ENCODE measurements at places on chromosomes 11 and 22.

GRCh38 chr11:9459667-9460321 lies 1.0 kb upstream of the ZNF143 start:
- peak; percentile 21 for DNase-seq

DNA sequence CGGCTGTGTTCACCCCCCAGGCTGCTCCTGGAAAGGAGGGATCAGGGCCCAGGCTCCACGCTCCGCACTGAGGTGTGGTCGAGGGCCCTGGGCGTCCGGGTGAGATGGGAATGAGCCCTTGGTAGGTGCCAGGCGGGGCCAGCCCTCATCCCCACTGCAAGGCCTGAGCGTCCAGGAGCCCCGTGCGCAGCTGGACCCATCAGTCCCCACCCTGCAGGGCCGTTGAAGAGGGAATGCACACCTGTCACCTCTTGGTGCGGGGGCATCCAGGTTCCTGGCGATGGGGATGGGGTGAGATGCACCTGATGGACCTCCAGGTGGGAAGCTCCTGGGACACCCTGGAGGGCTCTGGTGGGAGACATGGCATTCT lies 72.2 kb downstream of the KCNQ1 start:
- no peak for DNase-seq

- no peak for DNase-seq
Observed at GRCh38 chr11:107666911-107667613, 44.8 kb downstream of the SLN start.

DNA sequence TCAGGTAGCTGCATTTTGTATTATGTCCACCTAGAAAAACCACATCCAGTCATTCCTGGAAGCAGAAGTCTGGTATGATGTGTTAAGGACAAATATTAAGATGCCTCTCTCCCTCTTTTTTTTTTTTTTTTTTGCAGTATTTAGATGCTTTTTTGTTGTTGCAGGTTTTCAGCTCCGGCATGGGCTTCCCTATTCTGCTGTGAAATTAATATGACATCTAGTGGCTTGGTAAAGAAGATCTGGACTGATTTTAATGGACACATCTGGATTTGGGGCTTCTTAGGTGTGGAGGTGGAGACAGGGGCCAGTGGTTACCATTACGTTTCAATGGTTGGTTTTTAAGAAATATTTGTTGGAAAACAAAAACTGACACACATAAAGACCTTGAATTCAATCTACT lies 47.5 kb upstream of the RASSF10 start:
- no peak for DNase-seq

DNA sequence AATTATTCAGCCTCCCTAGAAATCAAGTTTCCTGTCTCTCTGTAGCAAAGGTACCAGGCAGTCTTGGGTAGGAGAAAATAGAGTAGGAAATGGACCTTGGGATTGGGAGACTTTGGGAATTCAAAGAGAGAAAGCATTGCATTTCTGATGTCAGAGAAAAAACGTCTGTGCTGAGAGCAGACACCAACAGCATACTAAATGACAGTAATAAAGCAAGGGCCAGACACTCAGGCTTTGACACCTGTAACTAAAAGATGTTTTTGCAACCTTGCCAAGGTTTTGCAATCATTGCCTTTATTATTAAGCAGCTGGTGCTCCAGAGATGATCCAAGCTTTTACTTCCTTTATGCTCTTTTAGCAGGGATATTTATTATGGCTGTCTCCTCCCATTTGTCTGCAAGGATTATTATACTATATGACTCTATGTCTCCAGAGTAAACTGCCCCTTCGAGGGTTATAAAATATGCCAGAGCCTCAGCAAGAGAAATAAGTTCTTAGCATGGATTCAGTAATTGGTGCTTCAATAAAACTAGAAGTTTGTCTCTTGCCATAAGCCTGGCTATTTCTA lies 85.2 kb upstream of the GRAMD1B start:
- DNase-seq: no peak

DNA sequence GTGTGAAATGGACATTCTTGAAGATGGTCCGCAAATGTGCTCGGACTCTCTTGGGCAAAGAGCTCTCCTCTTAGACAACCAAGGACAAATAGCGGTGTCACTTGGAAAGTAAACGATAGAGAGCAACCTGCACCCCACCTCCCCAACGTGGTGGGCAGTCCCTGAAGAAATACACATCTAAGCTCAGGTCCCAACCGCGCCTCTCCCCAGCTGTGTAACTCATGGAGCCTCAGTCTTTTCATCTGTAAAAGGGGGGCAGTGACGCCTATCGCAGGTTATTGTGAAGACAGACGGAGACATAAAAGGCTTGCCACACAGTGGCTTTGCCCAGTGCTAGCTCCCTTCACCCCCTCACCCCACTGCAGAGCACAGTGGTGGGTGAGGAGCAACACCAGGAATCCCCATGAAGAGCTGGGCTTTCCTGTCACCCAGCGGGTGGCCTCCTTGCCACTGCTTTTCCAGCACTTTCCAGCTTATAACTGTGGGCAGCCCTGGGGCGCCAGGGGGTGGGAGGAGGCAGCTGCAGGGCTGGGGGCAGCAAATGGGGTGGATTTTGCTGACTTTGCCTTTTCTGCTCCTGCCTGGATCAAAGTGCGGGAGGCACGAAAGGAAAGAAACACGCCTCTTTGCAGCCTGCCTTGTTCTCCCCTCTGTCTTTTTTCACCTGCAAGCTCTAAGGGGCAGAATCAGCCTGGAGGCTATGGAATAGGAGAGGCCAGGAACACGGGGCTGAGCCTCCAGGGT lies 73.7 kb upstream of the TSPAN18 start:
- no peak for DNase-seq

DNA sequence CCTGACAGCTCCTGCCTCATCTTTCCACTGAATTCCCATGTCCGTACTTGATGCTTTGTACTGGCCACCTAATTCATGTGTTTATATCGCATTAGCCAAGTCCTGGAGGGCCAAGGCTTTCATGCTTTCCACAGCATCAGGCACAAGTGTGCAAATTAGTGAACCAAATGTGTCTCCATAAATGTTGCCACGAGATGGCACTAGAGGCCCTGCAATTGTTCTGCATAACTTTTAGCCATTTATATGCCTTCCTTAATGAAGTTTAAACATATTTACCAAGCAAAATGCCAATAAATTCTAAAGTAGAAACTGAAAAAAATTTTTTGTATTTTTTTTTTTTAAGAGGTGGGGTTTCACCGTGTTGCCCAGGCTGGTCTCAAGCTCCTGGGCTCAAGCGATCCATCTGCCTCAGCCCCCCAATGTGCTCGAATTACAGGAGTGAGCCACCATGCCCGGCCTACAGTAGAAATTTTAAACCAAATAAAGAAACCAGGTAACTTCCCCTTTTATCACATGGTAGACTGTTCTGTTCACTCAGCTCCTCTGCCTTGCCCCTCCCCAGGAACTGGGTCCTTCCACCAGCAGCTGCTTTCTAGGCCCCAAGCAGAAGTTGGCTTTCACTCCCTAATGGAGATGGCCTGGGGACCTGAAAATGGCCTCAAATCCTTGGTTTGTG lies 20.8 kb upstream of the IL18BP start:
- DNase-seq: peak; percentile 72

GRCh38 chr22:28412109-28412508 lies 267.5 kb downstream of the TTC28 start:
- no peak for DNase-seq

DNA sequence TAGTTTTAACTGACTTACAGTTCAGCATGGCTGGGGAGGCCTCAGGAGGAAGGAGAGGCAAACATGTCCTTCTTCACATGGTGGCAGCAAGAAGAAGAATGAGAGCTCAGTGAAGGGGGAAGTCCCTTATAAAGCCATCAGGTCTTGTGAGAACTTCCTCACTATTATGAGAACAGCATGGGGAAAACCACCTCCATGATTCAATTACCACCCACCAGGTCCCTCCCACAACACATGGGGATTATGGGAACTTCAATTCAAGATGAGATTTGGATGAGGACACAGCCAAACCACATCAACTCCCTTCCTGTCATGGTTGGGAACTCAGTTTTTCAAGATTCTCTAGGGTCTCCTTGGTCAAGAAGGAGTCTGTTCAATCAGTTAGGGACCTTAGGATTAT lies 432.9 kb upstream of the CNTN5 start:
- no peak for DNase-seq

- peak; percentile 95 for DNase-seq
Observed at GRCh38 chr11:8832571-8833260, 78.3 kb upstream of the AKIP1 start.

- peak; percentile 39 for DNase-seq
Observed at GRCh38 chr11:102001657-102002338, 45.4 kb upstream of the CFAP300 start.

DNA sequence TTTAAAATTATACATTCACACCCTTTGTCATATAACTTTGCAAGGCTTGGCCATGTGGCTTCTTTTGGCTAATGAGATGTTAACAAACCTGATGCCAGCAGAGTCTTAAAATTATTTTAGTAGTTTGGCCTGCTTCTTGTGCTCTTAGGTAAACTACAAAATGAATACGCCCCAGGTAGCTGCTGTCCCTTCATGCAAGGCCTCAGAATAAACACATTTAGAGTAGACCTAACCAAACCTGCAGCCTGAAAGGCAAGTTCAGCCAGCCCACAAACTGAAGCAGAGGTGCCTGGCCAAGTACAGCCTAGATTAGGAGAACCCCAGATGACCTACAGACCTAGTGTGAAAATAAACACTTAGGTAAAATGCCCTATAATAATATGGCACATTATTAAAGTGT lies 50.2 kb downstream of the PHF21A start:
- no peak for DNase-seq

- DNase-seq: no peak
Observed at GRCh38 chr11:84560206-84560605, 1066.9 kb downstream of the DLG2 start.
